ENCODE measurements at places on chromosomes 3 and 15. TPM values are rescaled to one million over a fixed set of nuclear protein-coding genes. Genes with fewer than 3 reads are reported as not detected.

MTFMT gene
- total RNA-seq, result 16.3 TPM

SKIL gene
- total RNA-seq, result 61.3 TPM

CHRM5 gene
- not detected for total RNA-seq

IL16 gene
- total RNA-seq, result not detected

- no peaks in the 10 kb centered on the region for H3K36me3 ChIP-seq
- H3K27ac ChIP-seq, result peak overlapping the region; percentile 89
- no peak overlapping the region for H3K4me3 ChIP-seq
- H3K27me3 ChIP-seq, result no peaks in the 10 kb centered on the region
Observed at GRCh38 chr3:65785065-65785645, 253.6 kb downstream of the MAGI1 start.

- peaks cover 73% of the 10 kb centered on the region for H3K4me1 ChIP-seq
- H3K27me3 ChIP-seq, result no peaks in the 10 kb centered on the region
- DNase-seq, result no peak
- peak overlapping the region; percentile 49 for H3K4me3 ChIP-seq
- no peaks in the 10 kb centered on the region for H3K36me3 ChIP-seq
Observed at GRCh38 chr15:85402195-85402881, 21.9 kb downstream of the AKAP13 start.

- no peaks in the 10 kb centered on the region for H3K27me3 ChIP-seq
- H3K36me3 ChIP-seq, result no peaks in the 10 kb centered on the region
- H3K4me3 ChIP-seq, result no peak overlapping the region
- DNase-seq, result no peak
- H3K4me1 ChIP-seq, result no peaks in the 10 kb centered on the region
- no peak overlapping the region for H3K27ac ChIP-seq
Observed at GRCh38 chr3:68136411-68136810, 482.0 kb upstream of the SUCLG2 start.

- no peak overlapping the region for H3K27ac ChIP-seq
- no peak for DNase-seq
- no peaks in the 10 kb centered on the region for H3K36me3 ChIP-seq
- H3K27me3 ChIP-seq, result peaks cover 2% of the 10 kb centered on the region
- H3K4me1 ChIP-seq, result no peaks in the 10 kb centered on the region
Observed at GRCh38 chr15:29062626-29063025, 176.9 kb downstream of the APBA2 start.

DNA sequence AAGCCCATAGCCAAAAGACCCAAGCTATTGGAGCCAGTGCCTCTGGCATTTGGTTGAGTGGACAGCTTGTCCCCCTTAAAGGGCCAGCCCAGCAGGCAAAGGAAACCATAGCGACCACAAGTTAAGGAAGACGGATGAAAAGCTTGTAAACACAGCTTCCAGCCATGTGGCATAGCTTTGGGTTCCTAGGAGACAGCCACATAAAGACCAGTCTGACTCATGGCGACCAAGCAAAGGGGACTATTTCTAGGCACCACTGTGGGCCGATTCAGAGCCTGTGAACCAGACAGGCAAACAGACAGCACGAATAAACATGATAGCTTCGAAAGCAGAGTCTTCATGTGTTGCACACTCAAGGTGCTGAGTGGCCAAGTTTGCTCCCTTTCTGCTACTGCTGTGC is 30.5 kb upstream of the SRGAP3 start:
- H3K4me1 ChIP-seq, result no peaks in the 10 kb centered on the region
- no peak for DNase-seq
- peaks cover 4% of the 10 kb centered on the region for H3K36me3 ChIP-seq
- peaks cover 17% of the 10 kb centered on the region for H3K27me3 ChIP-seq
- no peak overlapping the region for H3K4me3 ChIP-seq

- peaks cover 18% of the 10 kb centered on the region for H3K36me3 ChIP-seq
- no peaks in the 10 kb centered on the region for H3K27me3 ChIP-seq
- no peak overlapping the region for H3K27ac ChIP-seq
- DNase-seq, result no peak
- H3K4me3 ChIP-seq, result no peak overlapping the region
Observed at GRCh38 chr3:27345493-27345892, 23.7 kb downstream of the NEK10 start.

GRCh38 chr3:79097964-79098660 is 669.7 kb downstream of the ROBO1 start:
- no peaks in the 10 kb centered on the region for H3K27me3 ChIP-seq
- no peak overlapping the region for H3K4me3 ChIP-seq
- no peaks in the 10 kb centered on the region for H3K4me1 ChIP-seq
- no peak overlapping the region for H3K27ac ChIP-seq
- no peaks in the 10 kb centered on the region for H3K36me3 ChIP-seq

DNA sequence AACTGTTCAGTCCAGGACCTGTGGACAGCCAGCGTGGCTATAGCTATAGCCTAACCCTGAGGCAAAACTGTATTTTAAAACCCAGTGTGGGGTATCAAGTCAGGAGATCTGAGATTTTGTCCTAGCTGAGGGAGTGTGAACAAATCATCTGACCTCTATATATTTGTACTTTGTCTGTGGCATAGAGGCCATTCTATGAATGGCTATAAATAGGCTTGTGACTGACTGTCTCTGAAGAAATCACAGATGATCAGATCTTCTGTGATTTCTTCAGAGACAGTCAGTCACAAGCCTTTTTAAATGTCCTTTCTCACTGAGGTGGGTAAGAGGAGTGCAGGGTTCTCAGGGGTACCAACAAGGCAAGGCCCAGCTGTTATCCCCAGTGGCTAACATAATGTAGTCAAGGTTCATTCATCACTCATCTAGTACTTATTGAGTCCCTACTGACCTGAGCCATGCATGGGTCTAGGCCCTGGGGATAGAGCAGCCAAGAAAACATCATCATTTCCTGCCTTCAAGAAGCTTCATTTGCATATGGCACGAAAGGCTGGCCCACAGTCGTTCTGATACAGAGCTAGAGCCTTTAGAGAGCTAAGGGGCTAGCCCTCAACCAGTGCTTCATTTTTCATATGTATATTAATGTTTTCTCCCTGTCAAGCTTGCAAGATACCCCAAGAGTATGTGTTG is 53.3 kb downstream of the TIPARP start:
- no peak overlapping the region for H3K4me3 ChIP-seq
- H3K4me1 ChIP-seq, result peaks cover 47% of the 10 kb centered on the region
- peaks cover 29% of the 10 kb centered on the region for H3K36me3 ChIP-seq
- H3K27ac ChIP-seq, result peak overlapping the region; percentile 79
- H3K27me3 ChIP-seq, result peaks cover 13% of the 10 kb centered on the region
- DNase-seq, result no peak

DNA sequence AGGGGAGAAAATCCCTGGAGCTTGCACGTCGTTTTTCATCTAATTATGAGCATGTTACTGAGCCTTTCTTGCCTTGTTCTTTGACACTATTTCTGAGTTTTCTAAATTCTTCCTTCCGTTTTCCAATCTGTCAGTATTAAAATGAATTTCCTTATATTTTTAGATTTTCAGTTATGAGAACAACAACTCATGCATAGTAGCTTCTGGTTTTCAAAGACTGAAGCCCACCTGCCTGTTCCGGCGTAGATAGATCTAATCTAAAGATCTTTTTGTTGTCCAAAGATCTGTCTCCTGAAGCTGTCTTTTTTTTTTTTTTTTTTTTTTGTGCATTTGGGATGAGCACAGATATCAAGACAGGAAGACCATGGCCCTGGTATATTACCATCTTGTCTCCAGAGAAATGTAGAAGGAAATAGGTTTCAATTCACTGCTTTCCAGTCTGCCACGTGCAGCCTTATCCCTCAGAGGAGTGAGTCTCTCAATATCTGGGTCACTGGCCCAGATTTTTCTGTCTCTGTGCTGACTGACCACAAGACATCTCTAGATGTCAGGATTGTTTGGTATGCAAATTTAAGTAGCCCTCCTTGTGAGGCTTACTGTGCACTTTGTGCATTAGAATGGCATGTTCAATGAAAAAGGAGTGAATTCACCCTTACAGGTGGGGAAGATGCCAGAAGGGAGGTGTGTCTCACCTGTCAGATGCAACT is 222.3 kb upstream of the TMC3 start:
- H3K4me3 ChIP-seq, result no peak overlapping the region
- H3K36me3 ChIP-seq, result peaks cover 11% of the 10 kb centered on the region
- H3K27ac ChIP-seq, result no peak overlapping the region
- H3K27me3 ChIP-seq, result no peaks in the 10 kb centered on the region
- no peaks in the 10 kb centered on the region for H3K4me1 ChIP-seq

GRCh38 chr3:149790698-149791097 is 1.7 kb downstream of the ANKUB1 start:
- DNase-seq, result no peak
- H3K4me3 ChIP-seq, result no peak overlapping the region
- H3K36me3 ChIP-seq, result no peaks in the 10 kb centered on the region

GRCh38 chr3:29506502-29506901 is 225.6 kb downstream of the RBMS3 start:
- peaks cover 4% of the 10 kb centered on the region for H3K4me1 ChIP-seq
- H3K36me3 ChIP-seq, result peaks cover 3% of the 10 kb centered on the region
- DNase-seq, result no peak
- H3K27ac ChIP-seq, result no peak overlapping the region
- H3K27me3 ChIP-seq, result no peaks in the 10 kb centered on the region

GRCh38 chr3:15263120-15263519 is 57.1 kb downstream of the CAPN7 start:
- no peaks in the 10 kb centered on the region for H3K36me3 ChIP-seq
- DNase-seq, result no peak
- H3K4me1 ChIP-seq, result peaks cover 4% of the 10 kb centered on the region
- no peak overlapping the region for H3K27ac ChIP-seq
